Stimulated activated CD8-positive, alpha-beta memory T cell treated with anti-CD3 and anti-CD28 coated beads, Interleukin-4, amount 100 ng/mL, for 1 hour (primary cell): ENCODE measurements at places on chromosomes 13 and 19.

DNA sequence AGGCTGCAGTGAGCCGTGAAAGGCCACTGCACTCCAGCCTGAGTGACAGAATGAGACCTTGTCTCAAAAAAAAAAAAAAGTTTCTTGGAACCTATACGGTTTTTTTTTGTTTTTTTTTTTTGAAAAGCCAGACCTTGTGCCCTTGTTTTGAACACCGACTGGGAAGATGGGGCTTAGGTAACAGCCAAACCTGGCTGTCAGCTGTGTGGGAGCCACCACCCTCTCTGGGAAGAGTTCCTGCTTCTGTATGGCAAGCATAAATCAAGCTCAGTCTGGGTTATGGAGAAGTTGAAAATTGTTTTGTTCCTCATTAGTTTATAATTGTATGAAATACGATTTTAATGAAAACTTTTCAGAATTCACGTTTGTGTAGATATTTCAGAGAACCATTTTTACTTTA lies 39.5 kb downstream of the MPHOSPH8 start:
- DNase-seq: no peak

- DNase-seq: no peak
Observed at GRCh38 chr13:71417205-71417604, 449.8 kb downstream of the DACH1 start.

- DNase-seq: no peak
Observed at GRCh38 chr13:109780845-109781383, 5.5 kb downstream of the IRS2 start.

DNA sequence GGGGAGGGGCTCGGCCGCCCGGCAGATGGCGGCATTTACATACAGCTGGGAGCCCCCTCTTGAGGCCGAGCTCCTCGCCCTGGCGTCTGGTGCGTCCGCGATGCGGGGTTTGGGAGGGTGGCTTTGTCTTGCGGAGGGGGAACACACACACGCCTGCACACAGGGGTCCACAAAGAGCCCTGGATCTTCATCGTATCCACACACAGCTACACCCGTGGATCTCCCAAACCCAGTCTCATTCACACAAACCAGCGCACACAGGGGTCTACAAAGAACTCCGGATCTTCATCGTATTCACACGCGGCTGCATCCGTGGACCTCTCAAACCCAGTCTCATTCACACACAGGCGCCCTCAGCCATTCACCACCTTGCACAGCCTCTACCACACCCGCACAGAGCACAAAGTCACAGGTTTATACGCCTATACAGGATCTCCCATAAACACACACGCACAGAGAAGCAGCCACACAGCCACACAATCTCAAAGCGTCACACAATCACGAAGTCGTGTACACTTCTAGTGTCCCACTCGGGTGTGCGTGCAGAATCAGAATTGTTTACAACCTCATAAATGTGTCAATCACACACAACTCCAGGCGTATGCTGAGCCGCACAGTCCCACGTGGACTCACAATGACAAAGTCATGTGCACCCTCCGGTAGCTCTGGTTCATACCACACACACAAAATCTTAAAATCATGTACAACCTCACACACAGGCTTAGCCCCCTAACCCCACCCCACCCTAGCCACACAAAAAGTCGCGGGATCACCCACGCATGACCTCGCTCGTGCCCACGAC lies 550 bp upstream of the DLL3 start:
- DNase-seq: no peak

- no peak for DNase-seq
Observed at GRCh38 chr13:46622630-46623256, 69.8 kb downstream of the LRCH1 start.

DNA sequence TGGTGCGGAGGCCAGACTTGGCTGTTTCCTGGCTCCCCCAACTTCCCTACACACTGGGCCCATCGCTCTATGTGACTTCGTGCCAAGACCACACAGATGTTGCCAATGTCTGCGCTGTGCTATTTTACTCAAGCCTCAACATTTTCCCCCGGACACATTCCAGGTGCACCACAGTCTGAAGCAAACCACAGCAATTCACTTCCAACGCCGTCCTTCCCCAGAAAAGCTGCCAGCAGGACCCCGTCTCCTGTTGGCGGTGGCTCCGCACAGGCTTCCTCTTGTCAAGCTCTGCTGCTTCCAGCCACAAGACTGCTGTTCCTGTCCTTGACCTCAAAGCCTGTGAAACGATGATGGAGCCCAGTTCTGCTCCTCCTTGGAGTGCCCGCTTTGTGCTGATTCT lies 100.7 kb downstream of the CRYL1 start:
- no peak for DNase-seq

- no peak for DNase-seq
Observed at GRCh38 chr19:45599286-45599685, 2.7 kb downstream of the GPR4 start.

DNA sequence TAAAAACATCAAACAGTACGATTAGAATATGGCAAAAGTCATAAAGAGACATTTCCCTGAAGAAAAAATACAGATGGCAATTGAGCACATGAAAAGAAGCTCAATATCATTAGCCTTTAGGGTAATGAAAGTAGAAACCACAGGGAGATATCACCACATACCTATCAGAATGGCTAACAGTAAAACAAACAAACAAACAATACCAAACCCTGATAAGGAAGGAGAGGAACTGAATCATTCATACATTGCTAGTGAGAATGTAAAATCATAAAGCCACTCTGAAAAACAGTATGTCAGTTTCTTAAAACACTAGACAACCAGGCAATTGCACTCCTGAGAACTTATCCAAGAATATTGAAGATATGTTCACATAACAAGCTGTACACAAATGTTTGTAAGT lies 1342.5 kb upstream of the SLC10A2 start:
- DNase-seq: no peak

GRCh38 chr19:17937371-17937900 lies 4.6 kb downstream of the CCDC124 start:
- no peak for DNase-seq

DNA sequence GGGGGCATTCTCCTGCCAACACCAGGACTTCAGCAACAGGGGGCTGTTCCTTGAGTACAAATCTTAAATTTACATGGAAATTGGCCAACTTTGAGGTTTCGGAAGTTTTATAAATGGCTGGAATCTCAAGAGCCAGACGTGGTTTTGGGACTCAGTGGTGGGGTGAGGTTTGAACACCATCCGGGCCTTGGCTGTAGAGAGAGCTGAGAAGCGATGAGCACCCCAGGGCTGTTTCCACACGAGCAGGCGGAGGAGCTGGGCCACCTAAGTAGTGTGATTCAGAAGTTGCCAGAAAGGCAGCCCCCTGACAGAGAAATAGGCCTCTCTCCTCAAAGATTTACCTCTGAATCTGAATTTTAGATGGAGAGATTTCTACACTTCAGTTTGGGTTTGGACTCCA lies 89.0 kb downstream of the FGF9 start:
- DNase-seq: no peak

- no peak for DNase-seq
Observed at GRCh38 chr13:20798027-20798426, 24.3 kb upstream of the EEF1AKMT1 start.

GRCh38 chr13:39463611-39464010 lies 139.4 kb downstream of the LHFPL6 start:
- no peak for DNase-seq

DNA sequence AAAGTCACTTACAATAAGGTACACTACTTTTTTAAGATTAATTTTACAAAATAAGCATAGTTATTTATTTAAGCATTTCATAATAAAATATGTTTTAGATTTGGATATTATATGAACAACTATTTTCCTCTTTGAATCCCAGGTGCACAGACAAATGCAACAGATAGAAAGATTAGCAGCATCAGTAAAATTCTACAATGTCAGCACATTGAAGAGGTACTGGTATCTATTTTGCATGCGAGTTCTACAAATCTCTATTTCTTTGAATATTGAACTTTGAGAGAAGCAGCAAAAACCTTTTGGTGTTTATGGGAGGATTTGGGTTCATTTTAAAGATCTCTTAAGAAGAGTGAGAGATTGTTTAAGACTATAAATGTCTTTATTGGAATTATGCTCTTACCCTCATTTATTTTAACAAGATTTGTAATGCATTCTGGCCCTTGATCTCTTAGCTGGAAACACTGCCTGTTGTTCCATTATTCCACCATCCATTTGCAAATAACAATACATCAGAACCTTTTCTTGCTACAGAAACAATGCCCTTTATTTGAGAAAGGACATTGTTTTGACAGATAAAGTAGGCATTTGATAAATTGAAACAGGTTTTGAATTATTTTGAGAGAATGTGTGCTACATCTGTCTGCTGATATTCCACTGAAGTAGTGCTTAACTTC lies 558.8 kb upstream of the KLHL1 start:
- DNase-seq: no peak

DNA sequence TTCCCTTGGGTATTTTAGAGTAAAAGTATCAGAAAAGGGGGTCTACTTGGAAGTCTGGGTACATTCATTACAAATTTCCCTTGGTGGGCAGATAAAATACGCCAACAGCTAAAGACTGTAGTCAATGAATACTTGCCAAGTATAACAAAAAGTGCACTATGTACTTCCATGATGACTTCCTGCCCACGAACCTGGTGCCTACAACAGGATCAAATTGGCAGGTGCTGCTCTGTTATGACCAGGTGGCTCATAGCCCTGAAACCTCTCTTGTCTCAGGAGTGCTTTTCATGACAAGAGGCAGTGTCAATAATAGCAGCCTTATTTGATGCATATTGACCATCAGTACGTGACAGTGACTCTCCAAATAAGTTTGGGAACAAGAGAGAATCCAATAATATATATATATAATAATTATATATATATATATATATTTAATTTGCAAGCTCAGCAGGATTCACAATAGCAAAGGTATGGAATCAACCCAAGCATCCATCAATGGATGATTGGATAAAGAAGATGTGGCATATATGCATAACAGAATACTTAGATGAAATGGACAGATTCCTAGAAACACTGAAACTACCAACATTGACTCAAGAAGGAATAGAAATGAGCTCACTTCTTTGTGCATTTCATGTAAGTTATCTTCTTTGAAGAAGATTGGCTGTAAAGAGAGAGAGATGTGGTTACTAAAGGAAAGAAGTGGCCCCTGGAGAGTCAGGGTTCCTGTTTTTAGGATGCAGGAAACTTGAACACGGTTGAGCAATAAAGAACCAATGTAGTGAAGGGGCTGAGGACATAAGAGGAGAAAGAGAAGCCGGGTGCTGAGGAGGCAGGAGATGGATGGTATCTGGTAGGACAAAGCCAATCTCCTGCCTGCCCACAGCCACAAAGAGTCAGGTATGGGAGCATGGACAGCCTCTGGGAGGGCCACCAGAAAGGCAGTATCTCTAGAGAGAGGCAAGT lies 52.0 kb upstream of the GTF2F2 start:
- DNase-seq: no peak

DNA sequence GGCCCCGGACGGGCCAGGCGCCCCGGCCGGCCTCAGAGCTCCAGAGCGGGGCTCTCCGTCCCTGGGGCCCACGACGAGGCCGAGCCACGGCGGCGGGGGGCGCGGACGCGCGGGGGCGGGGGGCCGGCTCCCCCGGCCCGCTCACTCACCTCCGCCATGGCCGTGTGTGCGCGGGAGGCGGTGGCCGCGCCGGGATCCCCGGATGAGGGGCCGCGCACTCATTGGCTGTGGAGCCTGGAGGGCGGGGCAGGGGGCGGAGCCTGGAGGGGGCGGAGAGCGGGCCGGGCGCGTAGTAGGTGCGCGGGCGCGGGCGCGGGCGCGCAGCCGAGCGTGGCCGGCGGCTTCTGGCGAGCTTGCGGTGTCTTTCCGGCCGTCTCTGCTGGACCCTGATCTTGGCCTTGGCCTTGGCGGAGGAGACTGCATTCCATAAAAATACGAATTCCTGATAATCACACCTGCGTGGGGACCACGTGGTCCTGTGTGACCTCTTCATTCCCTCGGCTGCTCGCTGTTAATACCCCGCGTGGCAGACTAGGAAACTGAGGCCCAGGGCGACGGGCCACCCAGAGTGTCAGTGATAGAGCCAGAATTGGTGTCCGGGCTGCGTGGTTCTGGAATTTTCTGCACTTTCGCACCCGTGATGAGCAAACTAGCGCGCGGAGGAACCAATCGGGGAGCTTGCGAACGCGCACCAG lies at the start of gene MIER2:
TSS of gene MIER2 (minus strand) at position 172 of the 695 bp plus-strand sequence. CDS start at position 158, 14 bp downstream.
- DNase-seq: peak; percentile 85

DNA sequence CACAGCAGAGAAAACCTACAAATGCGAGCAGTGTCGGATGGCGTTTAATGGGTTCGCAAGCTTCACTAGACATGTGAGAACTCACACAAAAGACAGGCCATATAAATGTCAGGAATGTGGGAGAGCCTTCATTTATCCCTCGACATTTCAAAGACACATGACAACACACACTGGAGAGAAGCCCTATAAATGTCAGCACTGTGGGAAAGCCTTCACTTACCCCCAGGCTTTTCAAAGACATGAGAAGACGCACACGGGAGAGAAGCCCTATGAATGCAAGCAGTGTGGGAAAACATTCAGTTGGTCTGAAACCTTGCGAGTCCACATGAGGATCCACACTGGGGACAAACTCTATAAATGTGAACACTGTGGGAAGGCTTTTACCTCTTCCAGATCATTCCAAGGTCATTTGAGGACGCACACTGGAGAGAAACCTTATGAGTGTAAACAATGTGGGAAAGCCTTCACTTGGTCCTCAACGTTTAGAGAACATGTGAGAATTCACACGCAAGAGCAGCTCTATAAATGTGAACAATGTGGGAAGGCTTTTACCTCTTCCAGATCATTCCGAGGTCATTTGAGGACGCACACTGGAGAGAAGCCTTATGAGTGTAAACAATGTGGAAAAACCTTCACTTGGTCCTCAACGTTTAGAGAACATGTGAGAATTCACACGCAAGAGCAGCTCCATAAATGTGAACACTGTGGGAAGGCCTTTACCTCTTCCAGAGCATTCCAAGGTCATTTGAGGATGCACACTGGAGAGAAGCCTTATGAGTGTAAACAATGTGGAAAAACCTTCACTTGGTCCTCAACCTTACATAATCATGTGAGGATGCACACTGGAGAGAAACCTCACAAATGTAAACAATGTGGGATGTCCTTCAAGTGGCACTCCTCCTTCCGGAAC lies 16.8 kb downstream of the ZNF57 start:
- DNase-seq: no peak
